Small intestine (tissue), 16 donors: ENCODE measurements at places on chromosomes 3 and 15.

DNA sequence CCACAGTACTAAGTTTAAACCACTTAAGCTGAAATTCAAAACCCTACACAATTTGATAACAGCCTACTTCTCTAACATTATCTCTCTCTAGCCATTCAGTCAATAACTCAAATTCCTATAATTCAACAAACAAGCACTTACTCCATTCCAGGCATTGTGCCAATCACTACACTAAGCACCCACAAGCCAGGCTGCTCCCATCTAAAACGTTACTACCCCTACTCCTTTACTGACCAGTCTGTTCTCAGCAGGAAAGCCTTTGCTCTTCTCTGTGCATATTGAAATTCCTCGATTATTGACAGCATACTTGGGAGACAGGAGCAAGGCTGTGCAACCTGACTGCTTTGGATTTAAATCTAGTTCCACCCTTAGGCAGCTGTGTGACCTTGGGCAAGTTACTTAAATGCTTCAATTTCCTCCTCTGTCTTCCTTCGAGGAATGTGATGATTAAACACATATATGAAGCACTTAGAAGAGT lies 177.2 kb upstream of the THBS1 start:
- H3K4me3 ChIP-seq = no peak overlapping the region
- no peak overlapping the region for H3K27ac ChIP-seq
- DNase-seq = no peak
- H3K27me3 ChIP-seq = no peaks in the 10 kb centered on the region

DNA sequence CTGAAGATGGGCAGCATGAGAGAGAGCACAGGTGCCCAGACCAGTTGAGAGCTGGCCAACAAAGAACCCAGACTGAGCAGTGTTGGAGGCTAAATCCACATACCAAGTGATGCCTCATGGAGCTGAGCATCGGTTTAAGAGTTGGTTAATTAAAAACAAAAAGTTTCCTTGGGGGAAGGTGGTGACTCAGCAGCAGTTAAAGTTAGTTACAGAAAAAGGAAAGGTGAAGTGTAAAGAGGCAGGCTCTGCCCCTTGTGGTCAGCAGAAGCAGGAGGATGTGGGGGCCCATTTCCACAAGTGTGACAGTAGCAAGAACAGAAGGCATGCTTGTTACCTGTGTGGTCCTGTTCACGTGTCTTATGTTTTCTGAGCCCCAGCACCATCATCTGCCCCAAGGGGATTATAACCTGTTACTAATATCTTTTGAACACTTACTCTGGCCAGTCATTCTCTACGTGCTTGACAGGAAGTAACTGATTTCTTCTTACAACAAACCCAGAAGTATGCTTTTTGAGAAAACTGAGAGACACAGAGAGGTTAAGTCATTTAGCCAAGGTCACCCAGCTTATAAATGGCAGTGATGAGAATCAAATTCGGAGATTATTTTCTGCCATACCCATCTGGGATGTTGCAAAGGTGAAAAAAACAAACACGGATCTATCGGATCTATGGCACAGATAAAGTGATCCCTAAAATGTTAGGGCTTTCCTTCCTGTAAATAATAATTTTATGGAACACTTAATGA lies 91.0 kb downstream of the EPHB1 start:
- no peak overlapping the region for H3K27ac ChIP-seq
- DNase-seq = no peak
- no peak overlapping the region for H3K4me3 ChIP-seq
- H3K27me3 ChIP-seq = no peaks in the 10 kb centered on the region
- no peaks in the 10 kb centered on the region for H3K4me1 ChIP-seq

- no peaks in the 10 kb centered on the region for H3K4me1 ChIP-seq
- no peaks in the 10 kb centered on the region for H3K36me3 ChIP-seq
- no peak overlapping the region for H3K4me3 ChIP-seq
- H3K27me3 ChIP-seq = no peaks in the 10 kb centered on the region
- peak; percentile 59 for DNase-seq
Observed at GRCh38 chr3:155254445-155254844, 39.0 kb downstream of the STRIT1 start.

DNA sequence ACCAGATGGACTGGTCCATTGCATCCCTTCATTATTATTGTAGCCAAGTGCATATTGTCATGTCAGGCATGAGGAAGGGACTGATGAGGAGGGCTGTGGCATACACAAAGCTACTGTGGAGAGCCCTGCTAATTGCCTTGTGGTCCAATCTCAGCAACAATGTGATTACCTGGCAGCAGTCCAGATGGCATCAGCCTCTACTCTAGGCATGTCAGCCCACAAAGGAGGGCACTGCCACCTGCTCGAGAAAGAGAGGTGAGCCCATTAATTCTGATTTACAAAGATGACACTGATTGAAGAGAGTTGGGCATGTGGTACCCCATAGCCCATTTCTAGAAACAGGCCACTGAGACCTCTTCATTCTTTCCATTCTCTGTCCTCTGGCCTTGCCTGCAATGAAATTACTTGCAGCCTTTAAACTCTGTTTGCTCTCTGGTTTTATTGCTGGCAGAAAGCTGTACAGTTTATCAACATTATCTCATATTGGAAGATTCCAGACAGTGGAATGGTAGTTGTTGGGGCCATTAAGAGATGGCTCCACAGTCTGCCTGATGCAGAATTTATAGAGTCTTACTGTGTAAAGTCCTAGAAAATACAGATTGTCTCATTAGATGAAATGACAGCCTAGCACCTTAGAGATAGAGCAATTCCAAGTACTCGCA lies 307.7 kb downstream of the ARPP21 start:
- no peaks in the 10 kb centered on the region for H3K27me3 ChIP-seq
- no peak overlapping the region for H3K4me3 ChIP-seq
- no peaks in the 10 kb centered on the region for H3K36me3 ChIP-seq
- no peak for DNase-seq

DNA sequence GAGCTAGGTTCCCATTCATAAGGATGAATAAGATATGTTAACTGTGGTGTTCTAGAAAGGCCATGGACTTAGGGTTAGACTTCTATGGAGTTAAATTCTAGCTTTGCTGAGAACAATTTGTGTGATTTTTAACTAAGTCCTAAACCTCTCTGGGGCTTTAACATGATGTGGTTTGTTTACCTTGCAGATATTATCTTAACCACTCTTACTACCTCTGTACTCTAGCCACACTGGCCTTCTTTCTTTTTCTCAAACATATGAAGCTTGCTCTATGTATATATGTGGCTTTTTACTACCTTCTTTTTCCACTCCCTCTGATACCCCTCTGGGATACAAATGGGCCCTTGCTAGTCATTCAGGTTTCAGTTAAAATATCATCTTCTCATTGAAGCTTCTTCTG lies 108.4 kb downstream of the ZNF609 start:
- H3K27me3 ChIP-seq = no peaks in the 10 kb centered on the region
- no peak for DNase-seq
- no peaks in the 10 kb centered on the region for H3K36me3 ChIP-seq

GRCh38 chr3:8560366-8561007 lies 58.9 kb downstream of the LMCD1 start:
- H3K4me1 ChIP-seq = no peaks in the 10 kb centered on the region
- DNase-seq = no peak
- no peaks in the 10 kb centered on the region for H3K36me3 ChIP-seq
- H3K4me3 ChIP-seq = no peak overlapping the region

DNA sequence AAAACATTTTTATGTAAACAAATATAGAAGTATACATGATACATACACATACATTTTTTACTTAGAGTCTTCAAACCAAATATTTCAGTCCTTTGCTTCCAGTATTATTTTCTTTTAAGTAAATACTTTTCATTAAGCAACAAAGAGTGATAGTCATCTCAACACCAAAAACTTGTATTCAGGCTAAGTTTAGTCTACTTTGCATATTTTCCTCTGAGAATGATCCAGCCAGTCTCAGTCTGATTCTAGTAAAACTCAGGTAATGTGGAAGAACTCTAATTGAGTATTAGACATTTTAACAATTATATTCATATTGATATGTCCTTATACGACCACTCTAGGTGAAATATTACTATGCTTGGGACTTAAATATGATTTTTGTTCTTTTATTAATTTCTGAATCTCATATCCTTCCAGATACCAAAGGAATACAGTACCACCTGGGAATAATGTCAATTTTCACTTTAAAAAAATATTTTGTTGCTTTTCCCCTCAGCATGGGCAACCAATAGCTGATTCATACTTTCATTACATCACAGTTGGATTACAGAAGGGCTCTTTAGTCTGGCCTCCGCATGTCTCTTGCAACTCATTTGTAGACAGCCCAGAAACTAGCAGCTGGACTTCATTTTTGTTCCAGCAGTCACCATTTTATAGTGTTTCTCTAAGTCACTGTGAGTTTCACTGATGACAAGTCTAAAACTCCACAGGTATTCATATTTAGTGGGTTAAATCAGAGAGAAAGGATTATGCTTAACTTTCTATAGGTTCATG lies 390.4 kb downstream of the ZBTB20 start:
- H3K36me3 ChIP-seq = no peaks in the 10 kb centered on the region
- DNase-seq = no peak
- H3K4me1 ChIP-seq = no peaks in the 10 kb centered on the region
- H3K4me3 ChIP-seq = no peak overlapping the region
- no peaks in the 10 kb centered on the region for H3K27me3 ChIP-seq

GRCh38 chr3:41900265-41900664 lies 61.6 kb downstream of the ULK4 start:
- no peak overlapping the region for H3K4me3 ChIP-seq
- H3K36me3 ChIP-seq = no peaks in the 10 kb centered on the region

DNA sequence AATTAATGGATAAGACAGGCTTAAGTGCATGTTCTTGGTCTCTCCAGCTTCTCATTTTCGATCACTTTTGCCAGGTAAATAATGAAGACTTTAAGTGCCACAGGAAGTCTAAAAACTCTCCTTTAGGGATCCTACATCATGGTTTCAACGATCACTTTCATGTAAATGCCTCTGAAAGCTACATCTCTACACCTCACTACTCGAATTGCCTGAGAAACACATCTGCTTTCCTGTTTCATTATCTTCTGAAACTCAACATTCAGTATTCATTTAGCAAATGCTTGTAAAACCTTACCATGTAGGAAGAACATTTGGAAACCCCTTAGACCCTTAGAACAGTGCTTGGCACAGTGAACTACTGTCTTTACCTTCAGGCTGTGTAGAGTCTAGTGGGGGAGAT lies 16.2 kb downstream of the THAP10 start:
- no peaks in the 10 kb centered on the region for H3K4me1 ChIP-seq
- no peak for DNase-seq
- no peaks in the 10 kb centered on the region for H3K36me3 ChIP-seq

GRCh38 chr3:170740726-170741591 lies 129.0 kb downstream of the RPL22L1 start:
- H3K36me3 ChIP-seq = no peaks in the 10 kb centered on the region
- H3K4me1 ChIP-seq = no peaks in the 10 kb centered on the region
- no peak overlapping the region for H3K27ac ChIP-seq
- DNase-seq = no peak

- no peaks in the 10 kb centered on the region for H3K27me3 ChIP-seq
- H3K27ac ChIP-seq = no peak overlapping the region
- no peak overlapping the region for H3K4me3 ChIP-seq
- H3K36me3 ChIP-seq = no peaks in the 10 kb centered on the region
- no peak for DNase-seq
Observed at GRCh38 chr3:134320749-134321148, 53.5 kb downstream of the AMOTL2 start.

DNA sequence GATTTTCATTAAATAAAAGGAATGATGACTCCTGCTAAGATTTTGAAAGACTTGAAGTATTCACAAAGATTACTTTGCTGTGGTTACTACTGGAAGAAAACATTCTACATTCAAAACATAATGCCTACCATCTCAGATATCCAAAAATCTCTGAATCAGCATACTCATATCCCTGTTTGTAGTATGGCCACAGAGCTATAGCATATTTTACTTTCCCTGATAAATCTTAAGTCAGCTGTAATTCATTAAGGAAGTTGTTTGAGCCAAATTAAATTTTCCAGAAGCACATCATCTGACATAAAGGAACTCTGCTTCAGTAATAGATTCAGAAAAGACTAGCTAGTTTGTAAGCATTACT lies 942.0 kb downstream of the ROBO1 start:
- H3K36me3 ChIP-seq = no peaks in the 10 kb centered on the region
- H3K4me3 ChIP-seq = no peak overlapping the region
- H3K27me3 ChIP-seq = no peaks in the 10 kb centered on the region
- no peak overlapping the region for H3K27ac ChIP-seq
- no peak for DNase-seq

DNA sequence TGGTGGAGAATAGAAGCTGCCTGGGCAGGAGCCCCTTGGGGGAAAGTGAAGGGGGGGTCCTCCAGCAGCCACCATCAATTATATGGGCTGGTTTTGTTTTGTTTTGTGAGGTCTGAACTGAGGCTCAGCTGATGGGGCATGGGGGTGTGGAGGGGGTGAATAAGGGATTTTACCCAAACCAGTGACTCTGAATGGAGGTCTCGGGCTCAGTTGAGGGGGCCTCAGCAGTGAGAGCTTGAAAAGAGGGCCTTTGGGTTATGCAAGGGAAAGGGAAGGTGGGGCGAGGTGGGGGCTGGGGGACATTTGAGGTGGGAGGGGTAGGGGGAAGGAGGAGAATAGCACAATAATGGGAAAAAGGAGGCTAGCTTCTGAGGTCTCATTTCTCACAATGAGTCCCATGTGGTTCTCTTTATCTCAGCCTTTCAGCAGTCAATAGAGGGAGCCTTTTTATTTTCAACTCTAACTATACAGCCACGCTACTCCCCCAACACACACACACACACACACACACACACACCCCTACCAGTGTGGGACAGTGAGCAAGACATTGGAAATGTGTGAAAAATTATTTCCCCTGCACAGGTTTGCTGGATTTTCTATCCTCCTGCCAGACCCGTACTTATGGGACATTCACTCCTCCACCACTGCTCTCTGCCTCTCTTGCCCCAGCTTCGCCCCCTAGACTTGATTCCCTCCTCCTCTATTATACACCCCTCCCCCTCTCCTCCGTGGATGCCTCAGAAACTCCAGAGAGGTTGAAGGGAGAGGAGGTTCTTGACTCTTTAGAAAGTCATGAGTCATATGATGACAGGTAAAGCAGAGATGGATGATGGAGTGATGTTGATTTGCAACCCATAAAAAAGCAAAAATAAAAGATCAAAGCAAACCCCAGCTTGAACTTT lies 96.0 kb downstream of the GTPBP8 start:
- H3K4me3 ChIP-seq = no peak overlapping the region
- no peak for DNase-seq
- H3K4me1 ChIP-seq = no peaks in the 10 kb centered on the region
- H3K27me3 ChIP-seq = no peaks in the 10 kb centered on the region

GRCh38 chr15:66961407-66961884 lies 104.0 kb upstream of the SMAD3 start:
- no peaks in the 10 kb centered on the region for H3K4me1 ChIP-seq
- DNase-seq = no peak
- H3K27ac ChIP-seq = no peak overlapping the region
- no peaks in the 10 kb centered on the region for H3K27me3 ChIP-seq
- H3K36me3 ChIP-seq = no peaks in the 10 kb centered on the region

GRCh38 chr15:35603301-35603700 lies 57.3 kb upstream of the DPH6 start:
- DNase-seq = no peak
- no peak overlapping the region for H3K4me3 ChIP-seq
- no peaks in the 10 kb centered on the region for H3K36me3 ChIP-seq
- no peak overlapping the region for H3K27ac ChIP-seq
